Stimulated activated CD8-positive, alpha-beta memory T cell treated with anti-CD3 and anti-CD28 coated beads, Interleukin-7, amount 100 ng/mL, for 1 hour (primary cell): ENCODE measurements at places on chromosomes 2 and 18.

GRCh38 chr2:62076980-62077638, 118.8 kb upstream of the B3GNT2 start:
- DNase-seq = no peak

DNA sequence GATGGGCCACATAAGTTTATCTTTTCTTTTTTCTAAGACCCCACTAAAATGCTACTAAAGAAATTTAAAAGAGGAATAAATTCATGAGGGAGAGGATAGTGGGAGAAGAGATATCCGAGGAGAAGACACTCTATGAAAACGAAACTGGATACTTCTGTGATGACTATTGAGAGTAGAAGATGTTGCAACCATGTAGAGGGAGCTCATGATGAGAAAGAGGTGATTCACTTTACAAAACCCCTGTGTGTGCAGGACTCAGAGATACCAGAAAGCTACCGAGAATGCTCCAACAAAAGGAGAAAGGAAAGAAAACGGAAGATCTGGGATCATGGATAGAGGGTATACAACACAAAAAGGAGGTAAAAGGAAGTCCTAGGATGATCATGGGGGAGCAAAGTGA, 34.9 kb downstream of the SLC38A11 start:
- DNase-seq = no peak

- no peak for DNase-seq
Observed at GRCh38 chr2:32825291-32825712, 121.5 kb upstream of the LTBP1 start.

DNA sequence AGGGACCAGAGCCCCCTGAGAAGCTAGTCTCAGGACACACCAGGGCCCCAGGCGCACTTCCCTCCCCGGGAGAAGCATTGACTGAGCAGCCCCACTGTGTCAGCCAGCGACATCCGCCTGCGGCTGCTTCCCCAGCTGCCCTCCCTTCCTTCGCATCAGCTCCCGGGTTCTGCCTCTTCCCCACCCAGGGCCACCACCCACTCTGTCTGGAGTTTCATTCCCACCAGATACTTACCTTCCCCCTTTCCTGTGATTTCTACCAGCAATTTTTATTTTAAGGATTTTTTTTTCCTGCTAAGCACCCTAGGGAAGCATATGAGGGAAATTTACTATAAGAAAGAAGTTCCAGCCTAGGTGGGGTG, 99.2 kb downstream of the SMAD7 start:
- no peak for DNase-seq

DNA sequence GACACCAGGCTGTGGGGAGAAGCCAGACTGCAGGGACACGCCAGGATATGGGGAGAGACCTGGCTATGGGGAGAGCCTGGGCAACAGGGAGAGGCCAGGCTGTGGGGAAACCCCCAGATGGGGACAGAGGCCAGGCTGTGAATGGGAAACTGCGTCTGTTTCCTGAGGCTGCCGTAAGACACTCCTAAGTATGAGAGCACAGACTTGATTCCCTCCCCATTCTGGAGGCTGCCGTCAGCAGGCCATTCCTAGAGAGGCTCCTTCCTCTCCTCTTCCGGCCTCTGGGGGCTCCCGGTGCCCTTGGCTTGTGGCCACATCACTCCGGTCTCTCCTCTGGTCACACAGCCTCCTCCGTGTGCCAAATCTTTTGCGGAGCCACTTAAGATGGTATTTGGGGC, 32.3 kb downstream of the ADI1 start:
- no peak for DNase-seq

- DNase-seq = no peak
Observed at GRCh38 chr2:204899983-204900382, 354.7 kb downstream of the PARD3B start.

DNA sequence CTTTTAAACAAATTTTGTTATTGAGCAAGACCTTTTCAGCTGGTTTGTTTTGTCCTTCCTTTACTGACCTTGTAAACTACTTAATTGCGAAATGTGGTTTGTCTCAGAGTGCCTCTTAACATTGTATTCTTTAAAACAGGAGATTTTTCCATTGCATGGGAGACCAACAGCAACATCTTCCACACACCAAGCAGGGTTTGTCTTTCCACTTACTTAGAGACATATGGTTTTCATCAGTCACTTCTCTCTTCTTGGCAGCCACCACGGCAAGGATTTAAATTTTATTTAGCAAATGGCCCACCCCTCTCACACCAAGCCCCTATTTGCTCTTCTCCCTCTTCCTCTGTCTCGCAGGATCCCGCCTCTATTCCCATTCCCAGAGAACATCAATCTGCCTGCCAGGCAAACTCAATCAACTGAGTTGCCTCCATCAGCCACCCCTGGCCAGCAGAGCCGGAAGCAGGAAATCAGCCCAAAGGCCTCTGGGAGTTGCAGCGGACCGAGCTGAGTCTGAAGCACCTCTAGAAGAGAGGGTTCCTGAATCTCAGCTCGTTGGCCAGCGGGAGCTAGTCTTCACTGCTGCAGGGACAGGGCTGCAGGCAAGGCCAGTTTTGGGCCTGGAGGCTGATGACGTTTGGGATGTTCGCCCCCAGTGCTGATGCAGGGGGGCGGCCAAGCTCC, 11.3 kb upstream of the CIB4 start:
- DNase-seq = no peak

- DNase-seq = no peak
Observed at GRCh38 chr2:225668606-225669266, 269.2 kb downstream of the NYAP2 start.

GRCh38 chr2:45836740-45837139, 185.3 kb downstream of the PRKCE start:
- no peak for DNase-seq

DNA sequence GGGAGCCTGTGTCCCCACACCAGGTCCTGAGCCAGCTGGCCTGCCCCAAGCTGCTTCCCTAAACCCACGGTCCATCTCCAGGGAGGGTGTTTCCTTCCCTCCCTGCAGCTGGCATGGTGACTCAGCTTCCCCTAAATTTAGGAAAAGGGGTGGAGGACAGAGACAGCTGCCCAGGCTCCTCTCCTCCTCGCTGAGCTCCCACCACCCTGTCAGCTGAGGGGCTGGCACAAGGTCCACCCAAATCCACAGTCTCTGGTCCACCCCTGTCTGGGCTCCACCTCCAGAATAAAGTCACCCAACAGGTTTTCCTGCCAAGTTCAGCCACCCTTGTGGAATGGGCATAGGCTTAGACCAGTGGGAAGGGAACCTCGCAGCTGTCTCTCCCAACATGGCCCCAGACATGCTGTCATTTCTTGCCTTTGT, 156.5 kb downstream of the TNS1 start:
- DNase-seq = no peak

- DNase-seq = no peak
Observed at GRCh38 chr2:9768388-9768787, 74.9 kb upstream of the TAF1B start.

DNA sequence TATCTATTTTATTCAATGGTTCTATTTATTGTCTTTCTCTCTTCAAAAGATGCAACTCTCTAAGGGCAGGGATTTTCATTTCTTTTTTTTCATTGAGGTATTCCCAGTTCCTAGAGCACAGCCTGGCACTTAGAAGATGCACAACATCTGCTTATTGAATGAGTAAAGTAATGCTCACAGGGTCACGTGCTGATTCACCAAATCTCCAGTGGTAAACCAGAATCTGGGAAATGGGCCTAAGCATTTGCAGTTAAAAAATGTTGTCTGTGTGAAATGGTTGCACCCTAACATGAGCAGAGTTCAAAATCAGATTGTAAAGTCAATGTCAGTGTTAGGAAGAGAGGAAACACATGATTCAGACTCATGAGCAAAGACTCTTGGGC, 15.8 kb downstream of the SLC8A1 start:
- DNase-seq = no peak

DNA sequence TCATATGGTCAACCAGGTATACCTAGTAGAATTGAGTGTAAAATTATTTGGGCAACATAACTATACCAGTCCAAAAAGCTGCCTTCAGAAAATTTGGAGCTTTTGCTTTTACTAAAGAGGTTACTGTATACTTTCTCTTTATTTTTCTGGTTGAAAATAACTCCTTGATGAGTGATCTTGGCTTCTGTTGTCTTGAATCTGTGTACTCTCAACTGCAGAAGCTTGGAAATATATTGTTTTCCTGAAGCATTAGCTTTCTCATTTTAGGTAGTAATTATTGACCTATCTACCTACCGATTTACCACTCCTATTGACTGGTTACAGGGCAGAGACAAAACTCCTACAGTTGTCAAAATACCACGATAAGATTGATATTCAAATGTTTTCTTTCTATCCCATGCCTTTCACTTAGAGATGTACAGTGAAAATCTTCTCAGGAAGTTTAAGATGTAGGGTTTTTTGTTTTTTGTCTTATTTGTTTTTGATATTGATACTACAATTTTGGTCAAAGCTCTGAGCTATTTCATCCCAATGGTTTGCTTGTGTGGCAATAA, 35.7 kb upstream of the DLX1 start:
- no peak for DNase-seq

DNA sequence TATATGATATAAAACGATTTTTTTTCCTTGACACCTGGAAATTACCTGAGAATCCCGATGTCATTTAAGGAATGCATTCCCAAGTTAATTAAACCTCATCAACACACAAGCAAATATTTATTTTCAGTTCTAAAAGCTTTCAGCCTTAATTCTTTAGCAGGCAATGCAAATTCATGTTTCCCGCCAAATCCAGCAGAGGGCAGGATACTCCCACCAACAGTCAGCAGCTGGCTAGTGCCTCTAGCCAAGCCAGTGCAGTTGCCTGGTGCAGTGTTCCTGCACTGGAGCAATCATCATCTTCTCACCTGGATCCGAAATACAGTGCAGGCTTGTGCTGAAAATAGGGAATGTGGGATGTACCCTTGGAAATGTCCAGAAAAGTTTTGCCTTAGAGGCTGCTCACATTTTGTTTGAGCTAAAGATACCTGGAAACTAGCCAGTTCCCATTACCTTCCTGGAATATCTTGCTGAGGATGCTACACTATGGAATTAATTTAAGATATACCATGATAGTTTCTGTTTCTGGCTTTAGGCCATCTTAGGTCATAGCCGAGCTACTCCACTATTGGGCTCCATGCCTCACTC, 48.4 kb upstream of the CYTIP start:
- DNase-seq = peak; percentile 34

DNA sequence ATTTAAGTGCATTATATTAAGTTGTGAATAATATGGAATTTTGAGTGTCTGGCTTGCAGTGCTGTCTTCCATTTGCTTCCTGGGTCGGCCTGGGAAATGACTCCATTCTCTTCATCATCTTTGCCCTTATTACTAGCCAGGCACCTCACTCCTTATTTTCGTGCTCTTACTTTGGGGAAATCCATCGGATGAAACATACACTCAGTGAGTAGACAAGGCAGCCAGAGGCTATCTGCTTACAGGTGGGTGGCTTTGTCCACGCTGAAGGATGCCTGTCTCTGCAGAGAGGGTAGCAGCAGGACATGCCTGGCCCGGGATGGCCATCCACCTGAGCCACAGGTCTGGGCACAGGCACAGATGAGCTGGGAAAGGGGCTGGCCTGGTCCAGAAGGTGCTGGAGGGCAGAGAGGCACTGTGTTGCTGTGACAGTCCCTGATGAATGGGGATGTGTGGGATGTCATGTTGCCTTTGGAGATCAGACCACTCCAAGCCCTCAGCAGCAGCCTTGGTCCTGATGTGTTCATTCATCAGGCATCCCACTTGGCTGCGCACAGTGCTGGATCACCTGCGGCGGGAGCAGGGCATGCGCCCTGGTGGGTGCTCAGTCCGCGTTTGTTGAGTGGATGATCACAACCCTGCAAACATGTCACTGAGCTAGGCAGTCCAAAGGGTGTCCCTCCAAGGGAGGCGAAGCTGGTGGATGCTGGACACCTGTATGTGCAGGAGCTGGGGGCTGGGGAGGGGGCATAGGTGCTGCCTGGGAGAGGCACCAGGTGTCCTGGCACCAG, 236.0 kb downstream of the LDLRAD4 start:
- DNase-seq = no peak

- no peak for DNase-seq
Observed at GRCh38 chr18:22165603-22166068, 3.8 kb upstream of the GATA6 start.

GRCh38 chr2:51995293-51995692, 963.4 kb upstream of the NRXN1 start:
- DNase-seq = no peak

- no peak for DNase-seq
Observed at GRCh38 chr18:46312221-46312620, 208.0 kb downstream of the HAUS1 start.

DNA sequence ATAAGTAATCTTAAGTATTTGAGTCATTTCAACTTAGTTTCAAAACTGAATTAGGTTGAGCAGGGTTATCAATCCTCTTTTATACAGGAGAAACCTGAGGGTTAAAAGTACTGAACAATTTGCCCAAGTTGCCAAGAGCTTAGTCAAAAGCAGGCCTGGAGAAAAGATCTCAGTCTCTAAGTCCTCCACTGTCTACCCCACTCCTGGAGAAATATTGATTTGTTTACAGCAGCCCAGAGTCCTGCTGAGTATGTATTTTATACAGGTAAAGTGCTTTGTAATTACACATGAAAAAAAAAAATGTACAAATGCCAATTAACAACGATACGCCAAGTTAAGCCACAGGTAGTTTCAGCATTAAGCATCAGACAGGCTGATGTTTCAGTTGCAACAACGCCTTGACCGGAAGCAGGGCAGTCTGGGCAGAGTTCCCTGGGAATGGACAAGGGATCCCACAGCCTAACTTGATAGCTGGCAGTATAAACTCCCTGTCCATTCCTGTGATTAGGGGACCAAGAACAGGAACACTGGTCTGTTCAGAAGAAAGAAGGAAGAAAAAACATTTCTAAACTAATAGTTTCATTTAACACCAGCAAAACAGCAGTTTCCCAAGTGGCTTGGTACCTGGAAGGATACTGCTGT, 132.9 kb downstream of the MYO5B start:
- no peak for DNase-seq

DNA sequence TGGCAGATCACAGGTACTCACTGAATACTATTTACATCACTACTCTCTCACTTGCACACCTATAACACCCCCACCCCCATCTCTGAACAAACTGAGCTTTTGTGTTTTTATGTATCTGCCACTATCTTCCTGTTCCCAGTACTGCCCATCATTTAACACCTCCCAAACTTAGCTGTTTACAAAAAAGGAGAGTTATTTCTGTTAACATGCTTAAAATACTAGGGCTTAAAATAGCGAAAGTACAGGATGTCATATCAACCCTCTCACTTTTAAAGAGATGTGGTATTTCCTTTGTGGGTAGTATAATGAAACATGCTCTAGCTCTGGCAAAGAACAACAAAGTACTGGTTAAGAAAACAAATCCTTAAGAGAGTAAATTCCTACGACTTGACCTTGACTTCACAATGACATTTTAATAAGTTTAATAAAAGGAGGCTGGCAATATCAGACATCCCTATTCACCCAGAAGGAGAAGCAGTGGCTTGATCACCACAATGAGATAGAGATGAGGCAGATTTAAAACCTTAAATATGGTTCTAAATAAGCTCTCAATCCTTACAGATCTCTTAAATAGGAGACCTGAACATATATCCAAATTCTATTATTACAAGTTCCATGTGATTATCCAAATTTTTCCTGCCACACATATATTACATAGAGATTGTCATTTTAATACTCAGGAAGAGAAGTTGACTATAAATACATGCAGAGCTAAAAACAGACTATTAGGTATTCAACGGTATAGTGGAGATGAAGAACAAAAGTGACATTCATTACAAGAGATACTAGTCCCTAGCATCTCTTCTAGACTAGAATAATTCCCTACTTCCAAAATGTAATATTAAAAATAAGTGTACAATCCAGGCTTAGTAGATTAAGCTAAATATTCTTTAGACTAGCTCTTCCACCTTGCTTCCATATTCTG, 36.9 kb downstream of the TRAK2 start:
- DNase-seq = no peak

- no peak for DNase-seq
Observed at GRCh38 chr18:69399253-69399652, 1.4 kb upstream of the DOK6 start.

GRCh38 chr2:104254017-104254416, 599.9 kb upstream of the POU3F3 start:
- DNase-seq = no peak
